ENCODE measurements at places on chromosomes 16 and 17.

DNA sequence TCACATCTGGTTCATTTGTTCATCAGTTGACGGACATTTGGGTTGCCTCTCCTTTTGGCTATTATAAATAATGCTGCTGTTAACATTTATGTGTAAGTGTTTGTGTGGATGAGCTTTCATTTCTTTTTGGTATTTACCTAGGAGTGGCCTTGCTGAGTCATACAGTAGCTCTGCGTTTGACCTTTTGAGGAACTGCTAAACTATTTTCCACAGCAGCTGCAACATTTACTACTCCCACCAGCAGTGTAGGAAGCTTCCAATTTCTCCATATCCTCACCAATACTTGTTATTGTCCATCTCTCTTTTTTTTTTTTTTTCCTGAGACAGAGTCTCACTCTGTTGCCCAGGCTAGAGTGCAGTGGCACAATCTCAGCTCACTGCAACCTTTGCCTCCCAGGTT, 20.7 kb upstream of the PLCG2 start:
- DNase-seq = no peak

DNA sequence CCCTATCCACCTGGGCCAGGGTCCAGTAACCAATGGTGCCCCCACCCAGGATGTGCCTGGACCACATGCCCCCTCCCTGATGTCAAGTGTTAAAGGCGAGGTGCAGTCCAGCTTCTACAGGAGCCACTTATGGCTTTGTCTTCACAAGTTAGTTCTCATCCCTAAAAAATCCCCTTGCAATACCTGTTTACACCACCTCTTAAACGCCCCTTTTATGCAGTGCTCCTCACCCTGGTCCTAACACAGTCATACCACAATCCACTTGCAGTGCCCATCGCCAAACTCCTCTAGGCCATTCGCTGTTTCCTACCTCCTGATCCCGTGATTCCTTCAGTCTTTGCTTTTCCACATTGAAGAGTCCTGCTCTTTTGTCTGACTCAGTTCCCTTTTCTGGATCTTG, 7.1 kb downstream of the GLYR1 start:
- DNase-seq = no peak

DNA sequence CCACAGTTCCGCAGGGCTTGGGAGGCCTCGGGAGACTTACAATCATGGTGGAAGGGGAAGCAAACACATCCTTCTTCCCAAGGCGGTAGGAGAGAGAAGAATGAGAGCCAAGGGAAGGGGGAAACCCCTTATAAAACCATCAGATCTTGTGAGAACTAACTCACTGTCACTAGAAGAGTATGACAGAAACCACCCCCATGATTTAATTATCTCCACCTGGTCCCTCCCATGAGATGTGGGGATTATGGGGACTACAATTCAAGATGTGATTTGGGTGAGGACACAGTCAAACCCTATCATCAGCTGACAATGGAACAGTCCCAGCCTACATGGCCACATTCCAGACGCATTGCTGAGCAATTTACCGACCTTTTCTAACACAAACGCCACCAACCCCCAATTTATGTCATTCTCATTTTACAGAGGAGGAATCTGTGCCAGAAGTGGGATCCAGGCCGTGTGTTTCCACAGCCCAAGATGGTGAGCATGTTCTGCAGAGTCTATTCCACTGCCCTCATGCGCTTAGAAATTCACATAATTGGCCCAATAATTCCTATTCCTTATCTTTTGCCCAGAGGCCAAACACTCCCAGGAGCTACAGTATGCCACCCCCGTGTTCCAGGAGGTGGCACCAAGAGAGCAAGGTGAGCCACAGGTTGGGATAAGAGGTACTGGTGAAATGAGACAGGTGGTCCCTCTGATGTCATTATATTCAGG, 17.3 kb downstream of the MILR1 start:
- no peak for DNase-seq

DNA sequence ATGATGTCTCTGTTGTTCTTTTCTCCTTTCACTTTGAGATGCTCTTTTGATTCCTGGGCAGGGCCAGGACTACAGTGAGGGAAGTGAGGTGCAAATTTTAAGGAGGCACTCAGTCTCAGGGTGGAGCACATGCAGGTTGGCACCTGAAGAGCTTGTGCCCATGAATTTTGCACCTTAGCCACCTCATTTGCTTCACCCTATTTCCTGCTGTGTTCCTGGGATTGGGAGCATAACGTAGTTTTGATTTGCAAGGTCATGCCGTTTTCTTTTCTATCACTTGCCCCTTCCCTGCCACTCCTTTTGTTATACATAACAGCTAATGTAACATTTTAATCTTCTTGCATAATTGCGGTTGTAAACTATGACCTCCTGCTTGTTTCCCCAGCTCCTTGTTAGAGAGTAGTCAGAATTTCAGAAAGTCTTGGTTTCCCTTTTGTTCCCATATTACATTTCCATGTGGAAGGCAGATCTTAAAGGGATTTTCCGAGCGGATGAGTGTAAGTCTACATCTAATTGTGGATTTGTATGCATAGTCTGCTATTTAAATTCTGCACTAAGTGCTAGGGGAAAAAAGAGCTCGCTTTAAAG, 9.8 kb downstream of the PMFBP1 start:
- DNase-seq = no peak

- no peak for DNase-seq
Measured at GRCh38 chr17:76657505-76658241, 14.1 kb upstream of the ST6GALNAC1 start.

DNA sequence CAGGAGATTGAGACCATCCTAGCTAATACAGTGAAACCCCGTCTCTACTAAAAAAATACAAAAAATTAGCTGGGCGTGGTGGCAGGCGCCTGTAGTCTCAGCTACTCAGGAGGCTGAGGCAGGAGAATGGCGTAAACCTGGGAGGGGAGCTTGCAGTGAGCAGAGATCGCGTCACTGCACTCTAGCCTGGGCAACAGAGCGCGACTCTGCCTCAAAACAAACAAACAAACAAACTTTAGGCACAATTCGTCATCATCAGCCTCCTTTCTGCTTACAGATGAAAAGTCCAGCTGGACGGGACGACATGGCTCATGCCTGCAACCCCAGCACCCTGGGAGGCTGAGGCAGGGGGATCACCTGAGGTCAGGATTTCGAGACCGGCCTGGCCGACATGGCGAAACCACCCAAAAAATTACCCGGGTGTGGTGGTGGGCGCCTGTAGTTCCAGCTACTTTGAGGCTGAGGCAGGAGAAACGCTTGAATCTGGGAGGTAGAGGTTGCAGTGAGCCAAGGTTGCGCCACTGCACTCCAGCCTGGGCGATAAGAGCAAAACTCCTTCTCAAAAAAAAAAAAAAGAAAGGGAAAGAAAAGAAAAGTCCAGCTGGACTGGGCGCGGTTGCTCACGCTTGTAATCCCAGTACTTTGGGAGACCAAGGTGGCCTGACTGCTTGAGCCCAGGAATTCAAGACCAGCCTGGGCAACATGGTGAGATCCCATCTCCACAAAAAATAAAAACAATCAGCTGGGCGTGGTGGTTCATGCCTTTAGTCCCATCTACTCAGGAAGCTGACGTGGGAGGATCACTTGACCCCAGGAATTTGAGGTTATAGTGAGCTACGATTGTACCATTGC, 1.5 kb upstream of the SPIRE2 start:
- DNase-seq = no peak

Data from pulmonary artery endothelial cell (primary cell).